ENCODE measurements at places on chromosomes 2 and 18. TPM values are rescaled to one million over a fixed set of nuclear protein-coding genes. Genes with fewer than 3 reads are reported as not detected.

STARD7 gene
- 112 TPM for total RNA-seq

DTNA gene
- total RNA-seq = 22.3 TPM

VSNL1 gene
- 0.44 TPM for total RNA-seq

ERFE gene
- total RNA-seq = 61.4 TPM

CYBRD1 gene
- total RNA-seq = 57.3 TPM

- no peak for DNase-seq
- no peak overlapping the region for H3K27ac ChIP-seq
- H3K4me1 ChIP-seq = no peaks in the 10 kb centered on the region
- no peaks in the 10 kb centered on the region for H3K36me3 ChIP-seq
Observed at GRCh38 chr18:54069729-54070128, 154.7 kb downstream of the MBD2 start.

DNA sequence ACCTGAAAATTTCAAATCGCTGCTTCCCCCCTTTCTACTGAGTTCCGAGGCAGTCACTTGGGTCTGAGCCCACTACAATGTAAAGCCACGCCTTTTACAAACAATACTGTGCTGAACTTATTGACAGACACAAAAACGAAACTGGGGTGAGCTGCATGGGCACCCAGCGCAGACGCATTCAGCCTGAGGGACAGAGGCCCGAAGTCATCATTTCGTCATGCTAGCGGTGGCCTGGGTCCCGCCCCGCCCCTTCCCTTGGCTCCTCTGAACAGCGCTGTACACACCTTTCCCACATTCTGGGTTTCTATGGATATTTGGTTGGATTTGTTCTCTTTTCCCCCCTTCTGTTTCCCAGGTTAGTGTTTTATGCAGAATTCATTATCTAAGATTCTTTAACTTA is 71.7 kb downstream of the EIPR1 start:
- no peaks in the 10 kb centered on the region for H3K27me3 ChIP-seq
- no peak overlapping the region for H3K27ac ChIP-seq
- no peak for DNase-seq
- no peak overlapping the region for H3K4me3 ChIP-seq
- no peaks in the 10 kb centered on the region for H3K36me3 ChIP-seq

DNA sequence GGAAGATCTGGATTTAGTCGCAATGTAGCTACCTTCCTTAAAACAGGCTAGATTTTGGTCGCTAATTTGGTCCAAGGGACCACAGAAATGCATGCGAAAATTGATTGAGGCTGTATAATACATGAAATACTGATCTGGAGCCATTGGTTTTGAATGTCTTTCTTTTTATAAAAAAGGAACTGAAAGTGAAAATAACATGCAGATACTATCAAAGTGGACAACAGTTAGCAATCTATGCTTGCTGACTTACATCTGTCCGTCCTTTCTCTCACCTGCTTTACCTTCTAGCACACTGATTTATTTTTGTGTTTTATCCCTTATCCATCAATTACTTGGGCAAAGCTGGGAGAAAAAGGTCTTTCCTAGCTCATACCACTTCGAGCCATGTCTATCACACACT is 1459.8 kb upstream of the ACVR2A start:
- no peak overlapping the region for H3K27ac ChIP-seq
- no peak for DNase-seq
- no peaks in the 10 kb centered on the region for H3K27me3 ChIP-seq

DNA sequence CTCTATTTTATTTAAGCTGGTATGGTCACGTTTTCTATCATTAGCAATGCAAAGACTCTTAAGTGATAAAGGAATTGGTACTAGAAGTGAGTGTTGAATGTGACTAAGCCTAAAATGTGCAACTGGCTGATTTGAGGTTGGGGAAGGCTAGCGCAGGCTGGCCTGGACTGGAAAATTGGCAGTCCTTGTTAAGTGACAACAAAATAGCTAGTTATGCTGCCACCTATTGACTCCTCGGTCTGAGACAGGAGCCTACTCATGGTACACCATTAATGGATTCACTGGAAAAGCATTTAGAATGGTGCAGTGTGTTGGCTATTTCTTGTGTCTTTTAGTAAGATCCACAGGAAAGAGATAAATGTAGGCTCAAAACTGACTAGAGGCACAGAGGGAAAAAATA is 5.7 kb upstream of the WIPF1 start:
- H3K27me3 ChIP-seq = no peaks in the 10 kb centered on the region
- H3K4me1 ChIP-seq = no peaks in the 10 kb centered on the region
- no peaks in the 10 kb centered on the region for H3K36me3 ChIP-seq
- DNase-seq = peak; percentile 29
- H3K27ac ChIP-seq = no peak overlapping the region

DNA sequence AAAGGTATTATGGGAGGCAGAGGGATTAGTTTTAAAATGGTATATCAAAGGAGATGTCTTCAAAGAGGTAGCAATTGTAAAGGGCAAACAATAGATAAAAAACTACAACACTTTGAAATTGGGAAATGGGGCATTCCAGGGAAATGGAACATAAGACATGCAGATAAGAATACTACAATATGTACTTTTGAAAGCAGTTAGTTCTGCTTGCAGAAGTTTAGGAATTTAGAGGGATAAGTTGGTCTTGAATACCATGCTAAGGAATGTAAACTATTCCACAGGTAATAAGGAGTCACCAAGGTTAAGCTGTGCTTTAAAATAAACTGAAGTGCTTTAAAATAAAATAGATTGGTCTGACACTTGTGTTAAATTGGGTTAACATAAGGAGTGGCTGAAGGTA is 571.7 kb upstream of the ACVR2A start:
- H3K27me3 ChIP-seq = no peaks in the 10 kb centered on the region
- no peak for DNase-seq
- H3K36me3 ChIP-seq = no peaks in the 10 kb centered on the region

DNA sequence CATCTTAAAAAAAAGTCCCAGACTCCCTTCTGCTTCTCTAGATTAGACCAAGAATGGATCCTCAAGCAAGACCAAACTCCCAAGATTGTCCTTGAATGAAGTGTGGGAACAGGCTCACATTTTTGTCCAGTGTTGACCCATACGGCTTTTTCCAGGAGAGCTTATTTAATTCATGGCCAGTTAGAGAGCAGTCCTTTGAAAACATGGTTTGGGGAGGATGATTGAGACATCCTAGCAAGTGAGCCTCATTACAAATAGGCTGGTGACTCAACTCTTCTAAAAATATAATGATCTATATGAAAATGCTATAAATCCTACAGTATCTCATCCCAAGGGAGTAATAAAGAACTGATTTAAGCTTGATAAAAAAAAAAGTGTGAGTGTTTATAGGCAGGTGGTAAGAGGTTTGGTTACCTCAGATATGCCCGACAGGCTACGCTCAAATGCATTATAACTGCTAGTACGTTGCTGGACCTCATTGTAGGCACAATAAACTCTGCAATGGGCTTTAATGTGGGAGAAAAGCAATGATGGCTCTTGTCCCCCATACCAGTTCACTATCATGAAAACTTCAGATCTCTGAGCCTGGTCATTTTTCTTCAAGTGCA is 17.0 kb downstream of the ANKRD29 start:
- no peaks in the 10 kb centered on the region for H3K27me3 ChIP-seq
- H3K27ac ChIP-seq = no peak overlapping the region
- H3K4me1 ChIP-seq = no peaks in the 10 kb centered on the region
